H7 (cell line): ENCODE measurements at places on chromosomes 16 and 17.
A peak's percentile ranks its signal among the peaks of the same experiment; 100 is the strongest.

DNA sequence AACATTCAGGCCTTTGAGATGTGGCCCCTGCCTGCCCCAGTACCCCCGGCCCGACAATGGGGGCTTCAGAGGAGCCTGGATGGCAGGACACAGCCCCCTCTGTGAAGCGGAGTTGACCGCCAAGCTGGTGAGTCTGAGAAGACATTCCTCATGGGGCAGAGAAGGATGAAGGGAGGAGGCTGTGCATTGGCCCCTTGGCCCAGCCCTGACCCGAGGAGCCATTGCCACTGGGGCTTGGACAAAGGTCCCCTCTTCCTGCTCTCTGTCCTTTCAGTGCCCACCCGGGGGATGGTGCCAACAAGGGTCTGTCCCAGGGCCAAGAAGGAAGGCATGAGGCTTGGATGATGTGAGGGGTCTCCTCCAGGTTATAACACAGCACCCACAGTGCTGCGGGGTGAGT is 30.9 kb upstream of the PHB1 start:
- no peak for DNase-seq

- DNase-seq, result no peak
These were observed 34.3 kb upstream of the PMFBP1 start for GRCh38 chr16:72206299-72206698.

DNA sequence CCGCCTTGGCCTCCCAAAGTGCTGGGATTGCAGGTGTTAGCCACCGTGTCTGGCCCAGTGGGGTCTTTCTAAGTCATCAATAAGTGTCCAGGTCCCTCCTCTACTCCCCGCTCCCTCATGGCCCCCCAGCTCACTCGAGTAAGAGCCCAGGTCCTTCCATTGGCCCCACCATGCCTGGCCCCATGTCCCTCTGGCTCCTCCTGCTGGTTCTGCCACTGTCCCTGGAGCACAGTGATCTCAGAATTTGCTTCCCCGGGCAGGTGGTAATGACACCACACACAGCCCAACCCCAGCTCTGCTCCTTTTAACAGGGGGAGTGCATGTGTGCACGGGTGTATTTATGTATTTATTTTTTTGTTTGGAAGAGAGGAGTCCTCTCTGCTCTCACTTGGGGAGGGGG is 19.6 kb downstream of the MGAT5B start:
- DNase-seq, result peak; percentile 79

GRCh38 chr16:58501242-58502131 is 1.5 kb downstream of the NDRG4 start:
- peak; percentile 98 for DNase-seq

GRCh38 chr16:64012166-64012565 is 1109.7 kb downstream of the CDH11 start:
- no peak for DNase-seq

DNA sequence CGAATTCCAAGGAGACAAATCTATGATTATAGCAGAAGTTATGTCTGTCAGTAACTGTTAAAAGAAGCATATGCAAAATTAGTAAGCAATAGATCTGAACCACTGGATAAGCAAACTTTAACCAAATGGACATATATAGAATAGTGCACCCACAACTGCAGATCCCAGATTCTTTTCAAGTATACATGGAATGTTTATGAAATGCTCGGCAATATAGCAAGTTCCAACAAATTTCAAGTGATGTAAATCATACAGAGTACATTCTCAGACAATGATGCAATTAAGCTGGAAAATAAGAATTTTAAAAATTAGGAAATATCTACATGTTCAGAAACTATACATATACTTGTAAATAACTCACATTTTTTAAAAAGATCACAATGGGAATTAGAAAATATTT is 8.4 kb upstream of the HELZ start:
- no peak for DNase-seq

GRCh38 chr16:56295739-56296527 is 104.6 kb downstream of the GNAO1 start:
- peak; percentile 67 for DNase-seq

DNA sequence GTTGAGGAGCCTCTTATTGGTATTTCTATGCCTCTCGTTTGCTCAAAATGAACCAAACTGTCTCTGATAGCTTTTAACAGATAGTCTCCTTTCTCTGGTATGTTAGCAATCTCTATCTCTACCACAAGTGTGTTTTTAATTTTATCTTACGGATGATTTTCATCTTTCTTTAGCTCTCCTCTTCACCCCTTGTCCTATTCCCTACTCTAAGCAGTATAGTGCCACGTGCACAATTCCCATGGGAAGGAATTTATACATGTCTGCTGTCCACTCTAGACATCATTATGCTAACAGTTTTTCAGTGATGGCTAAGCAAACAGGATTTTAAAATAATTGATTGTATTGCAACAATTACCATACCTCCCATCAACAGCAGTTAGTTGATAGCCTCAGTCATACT is 177.3 kb downstream of the CYB561 start:
- DNase-seq, result no peak

- no peak for DNase-seq
These were observed 263.2 kb downstream of the WWOX start for GRCh38 chr16:78362524-78363135.

- peak; percentile 13 for DNase-seq
These were observed 299.8 kb downstream of the CNTNAP4 start for GRCh38 chr16:76577003-76577402.

DNA sequence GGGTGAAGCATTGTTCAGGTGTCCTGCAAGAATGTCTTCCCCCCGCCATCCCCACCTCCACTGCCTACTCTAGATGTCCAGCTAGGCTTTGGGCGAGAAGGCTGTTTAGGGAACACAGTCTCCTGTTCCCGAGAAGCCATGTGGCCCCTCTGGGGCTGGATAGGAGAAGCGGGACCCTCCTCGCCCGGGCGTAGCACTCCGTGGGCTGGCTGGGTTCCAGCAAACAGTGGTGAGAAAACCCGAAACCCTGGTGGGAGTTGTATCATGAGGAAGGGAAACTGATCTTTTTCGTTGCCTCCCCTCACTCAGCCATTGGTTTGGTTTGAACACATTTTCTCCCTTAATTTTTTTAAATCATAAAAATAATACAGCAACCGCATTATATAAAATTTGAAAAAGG is 56.6 kb downstream of the IRF8 start:
- DNase-seq, result no peak

DNA sequence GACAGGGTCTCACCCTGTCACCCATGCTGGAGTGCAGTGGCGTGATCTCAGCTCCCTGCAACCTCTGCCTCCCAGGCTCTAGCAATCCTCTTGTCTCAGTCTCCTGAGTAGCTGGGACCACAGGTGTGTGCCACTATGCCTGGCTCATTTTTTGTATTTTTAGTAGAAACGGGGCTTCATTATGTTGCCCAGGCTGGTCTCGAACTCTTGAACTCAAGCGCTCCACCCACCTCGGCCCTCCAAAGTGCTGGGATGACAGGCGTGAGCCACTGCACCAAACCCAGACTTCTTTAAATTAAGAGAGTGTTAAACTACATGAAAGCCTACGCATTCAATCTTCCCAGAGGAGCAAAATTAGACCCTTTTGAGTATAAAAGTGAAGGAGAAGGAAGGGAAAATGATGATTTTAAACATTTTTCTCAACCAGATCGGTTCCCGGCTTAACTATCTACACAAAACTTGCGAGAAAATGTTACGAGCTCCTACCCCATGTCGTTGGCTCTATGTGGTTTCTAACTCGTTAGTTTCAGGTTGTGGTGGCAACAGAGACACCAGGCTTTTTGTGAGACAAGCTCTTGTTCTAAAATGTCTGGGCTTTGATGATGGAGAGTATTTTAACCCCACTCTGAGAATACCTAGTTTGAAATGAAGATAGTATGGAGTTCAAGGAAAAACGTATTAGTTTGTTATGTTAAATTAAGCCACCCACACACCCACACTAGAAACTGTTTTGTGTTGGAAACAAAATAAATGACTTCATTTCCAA is 26.3 kb downstream of the STAT5B start:
- DNase-seq, result no peak

- DNase-seq, result no peak
These were observed 63.0 kb downstream of the PPM1E start for GRCh38 chr17:58818654-58819053.

GRCh38 chr17:74467221-74467951 is 952 bp downstream of the CD300A start:
- DNase-seq, result peak; percentile 81

DNA sequence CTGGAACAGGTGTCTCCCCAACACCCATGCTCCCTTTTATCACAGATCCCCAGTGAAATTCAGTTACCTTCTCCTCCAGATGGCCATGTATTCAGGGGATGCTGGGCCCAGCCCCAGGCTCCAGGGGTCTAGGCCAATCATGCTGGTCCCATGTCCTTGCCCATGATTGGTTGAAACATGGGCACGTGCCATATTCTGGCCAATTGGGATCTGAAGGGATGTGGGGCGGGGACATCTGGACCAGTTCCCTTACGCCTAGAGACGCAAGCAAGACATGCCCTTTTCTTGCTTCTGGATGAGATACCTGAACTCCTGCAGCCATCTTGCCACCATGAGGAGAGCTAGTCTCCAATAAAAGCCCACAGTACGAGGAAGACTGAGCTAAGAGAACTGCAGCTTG is 31.0 kb upstream of the ST6GALNAC1 start:
- peak; percentile 54 for DNase-seq

DNA sequence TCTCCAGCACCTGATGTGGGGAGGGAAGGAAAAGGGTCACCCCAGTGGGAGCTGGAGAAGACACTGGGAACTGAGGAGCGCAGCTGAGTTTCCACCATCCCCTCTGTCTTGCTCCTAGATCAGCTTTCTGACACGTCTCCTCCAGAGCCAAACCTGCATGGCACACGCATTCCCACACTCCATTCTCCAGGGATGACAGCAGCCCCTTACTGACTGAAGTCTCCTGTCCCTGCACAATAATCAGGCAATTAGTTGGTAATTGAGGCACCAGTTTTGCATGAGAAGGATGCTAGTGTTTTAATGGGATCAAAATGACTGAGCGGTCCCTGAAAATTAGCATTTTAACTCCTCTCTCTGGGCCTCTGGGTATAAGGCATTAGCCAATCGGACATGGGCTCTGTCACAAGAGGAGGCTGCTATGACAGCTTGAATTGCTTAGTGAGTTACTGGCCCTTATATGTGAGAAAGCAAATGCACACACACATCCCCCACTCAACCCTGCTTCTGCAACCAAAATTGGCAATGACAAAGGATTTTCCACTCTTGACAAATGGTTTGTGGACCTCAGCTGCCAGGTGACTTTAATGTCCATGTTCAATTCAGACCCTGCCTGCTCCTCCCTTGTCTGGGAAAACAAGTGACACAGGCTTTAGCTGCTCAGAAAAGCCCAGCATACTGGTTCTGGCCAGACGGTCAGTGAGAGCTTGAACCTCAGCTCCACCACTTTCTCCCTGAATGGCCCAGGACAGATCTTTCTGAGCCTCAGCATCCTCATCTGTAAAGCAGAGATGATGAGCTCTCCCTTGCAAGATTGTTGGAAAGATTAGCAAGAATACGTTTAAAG is 57.2 kb upstream of the SREBF1 start:
- DNase-seq, result no peak

- DNase-seq, result no peak
These were observed 230.3 kb downstream of the MAP2K4 start for GRCh38 chr17:12250973-12251372.

- DNase-seq, result peak; percentile 80
These were observed 13.9 kb upstream of the KIFC3 start for GRCh38 chr16:57815987-57816745.

DNA sequence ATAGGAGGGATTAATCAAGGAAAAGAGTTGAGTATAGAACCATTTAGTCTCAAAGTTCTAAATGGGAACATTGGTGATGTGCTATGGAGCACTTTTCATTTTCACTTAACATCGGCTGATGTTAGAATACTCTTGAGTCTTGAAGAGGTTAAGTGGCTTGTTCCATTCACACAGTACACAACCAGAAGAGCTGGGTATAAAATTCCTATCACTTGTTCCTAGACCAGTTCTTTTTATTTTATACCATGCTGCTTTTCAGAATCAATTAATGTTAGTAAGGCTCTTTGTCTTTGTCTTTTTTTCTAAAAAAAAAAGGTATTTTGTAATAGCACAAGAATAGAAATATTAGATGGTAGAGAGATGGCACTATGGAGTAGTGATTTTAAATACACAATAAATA is 1.7 kb upstream of the KRTAP1-1 start:
- DNase-seq, result no peak

GRCh38 chr17:11610999-11611566 is 12.8 kb downstream of the DNAH9 start:
- DNase-seq, result no peak

GRCh38 chr17:46009681-46010596 is 10.9 kb downstream of the STH start:
- DNase-seq, result no peak

GRCh38 chr16:783404-784161 is 4.6 kb downstream of the RPUSD1 start:
- DNase-seq, result no peak

DNA sequence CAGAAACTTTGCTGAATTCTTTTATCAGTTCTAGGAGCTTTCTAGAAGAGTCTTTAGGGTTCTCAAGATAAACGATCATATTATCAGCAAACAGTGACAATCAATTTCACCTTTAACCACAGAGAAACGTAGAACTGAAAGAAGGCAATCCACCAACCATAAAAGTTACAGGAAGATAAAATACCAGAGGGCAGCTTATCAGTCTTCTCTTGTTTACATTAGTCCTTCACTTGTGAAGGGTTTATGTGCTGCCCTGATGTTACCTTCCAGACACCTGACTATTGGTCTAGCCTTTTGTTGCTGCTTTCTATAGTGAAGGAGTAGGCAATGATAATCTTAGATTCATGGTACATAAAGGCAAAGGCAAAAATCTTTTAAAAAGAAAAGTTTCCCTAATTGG is 73.2 kb upstream of the EFCAB3 start:
- no peak for DNase-seq

DNA sequence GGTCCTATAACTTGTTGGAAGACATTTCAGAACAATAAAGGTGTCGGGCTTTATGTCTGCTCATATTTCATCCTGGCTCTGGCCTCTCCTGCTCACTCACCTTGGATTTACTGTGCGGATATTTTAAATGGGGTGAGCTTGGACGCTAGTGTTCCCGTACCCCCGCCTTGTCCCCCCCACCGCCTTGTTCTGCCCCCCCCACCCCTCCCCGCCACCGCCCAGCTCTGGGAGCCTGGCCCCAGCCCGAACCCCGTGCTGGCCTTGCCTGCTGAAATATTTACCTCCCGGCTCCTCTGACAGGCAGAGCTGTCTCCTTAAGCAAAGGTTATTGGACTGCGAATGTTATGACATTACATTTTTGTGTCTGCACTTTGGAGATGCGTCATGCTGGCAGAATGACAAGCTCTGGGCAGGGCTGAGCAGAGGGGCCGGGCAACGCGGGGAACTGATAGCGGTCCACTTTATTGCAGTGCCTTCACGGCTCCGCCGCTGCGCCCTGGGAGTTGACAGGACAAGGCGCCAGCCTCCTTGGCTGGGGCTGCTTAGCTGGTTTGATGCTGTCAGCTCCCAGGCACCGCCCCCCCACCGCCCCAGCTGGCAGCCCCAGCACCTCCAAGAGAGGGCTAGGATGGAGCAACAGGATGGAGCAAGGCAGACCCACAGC is 222.5 kb upstream of the GSE1 start:
- no peak for DNase-seq

GRCh38 chr17:66465701-66466100 is 163.3 kb downstream of the PRKCA start:
- DNase-seq, result no peak
